Fibroblast of villous mesenchyme (primary cell): ENCODE measurements at places on chromosomes 16 and 17.

GRCh38 chr17:17514361-17514992 is 18.3 kb upstream of the RASD1 start:
- no peak for DNase-seq

DNA sequence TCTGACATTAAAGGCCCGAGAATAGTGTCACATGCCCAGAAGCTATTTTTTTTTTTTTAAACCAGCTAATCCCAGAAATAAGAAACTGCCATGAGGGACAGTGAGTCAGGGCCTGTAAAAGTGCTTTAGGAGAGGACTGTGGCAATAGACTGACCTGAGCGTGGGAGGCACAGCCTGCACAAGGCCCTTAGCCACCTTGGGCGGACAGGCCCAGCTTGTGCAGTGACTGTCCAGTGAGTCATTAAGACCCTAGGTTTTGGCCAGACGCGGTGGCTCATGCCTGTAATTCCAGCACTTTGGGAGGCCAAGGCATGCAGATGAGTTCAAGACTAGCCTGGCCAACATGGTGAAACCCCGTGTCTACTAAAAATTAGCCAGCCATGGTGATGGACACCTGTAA is 343.0 kb upstream of the ZFHX3 start:
- DNase-seq: no peak

DNA sequence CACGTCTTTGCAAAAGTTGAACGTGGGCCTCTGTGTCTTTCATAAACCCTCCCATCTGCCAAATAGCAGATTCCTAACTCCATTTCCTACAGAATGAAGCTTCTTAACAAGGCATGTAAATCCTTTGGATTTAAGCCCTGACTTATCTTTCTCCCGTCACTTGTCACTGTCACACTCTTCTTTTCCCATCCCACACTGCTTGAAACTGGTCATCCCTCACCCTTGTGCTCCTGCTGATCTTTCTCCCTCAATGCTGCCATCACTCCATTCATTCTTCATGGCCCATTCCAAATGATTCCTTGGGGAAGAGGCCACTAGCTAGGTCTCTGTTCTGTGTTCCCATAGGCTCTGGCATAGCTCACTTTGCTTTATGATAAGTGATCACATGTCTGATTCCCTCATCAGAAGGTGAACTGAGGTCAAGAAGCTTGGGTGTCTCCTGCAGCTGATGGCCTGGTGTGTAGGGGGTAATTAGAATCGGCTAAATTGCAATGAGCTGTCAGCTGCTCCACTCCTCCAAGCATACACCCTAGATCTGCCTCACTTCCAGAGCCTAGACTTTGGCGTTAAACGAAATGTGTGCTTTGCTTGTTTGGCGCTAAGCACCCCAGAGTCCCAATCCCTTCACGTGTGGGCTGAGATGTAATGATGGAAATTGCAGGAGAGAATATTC is 61.7 kb downstream of the PECAM1 start:
- no peak for DNase-seq

GRCh38 chr17:42272162-42272907 is 3.9 kb downstream of the STAT5B start:
- no peak for DNase-seq

- no peak for DNase-seq
These were observed 7.4 kb upstream of the CACNA1H start for GRCh38 chr16:1145383-1146100.

DNA sequence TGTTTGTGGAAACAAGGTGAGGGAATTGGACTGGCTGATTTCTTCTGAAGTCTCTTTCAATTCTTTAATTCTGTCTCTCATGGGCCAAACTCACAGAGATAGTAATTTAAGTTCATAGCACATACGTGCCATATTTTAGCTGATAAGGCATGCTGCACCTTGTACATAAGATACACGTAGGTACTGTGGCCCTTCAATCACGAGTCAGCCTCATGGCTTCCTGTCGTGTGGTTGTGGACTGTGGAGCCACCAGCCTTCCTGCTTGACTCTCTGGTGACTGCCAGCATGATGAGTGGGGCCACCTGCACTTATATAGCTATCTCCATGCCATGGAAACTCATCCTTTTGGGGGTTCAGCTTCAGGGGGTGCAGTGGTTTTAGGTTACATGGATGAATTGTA is 25.1 kb downstream of the KSR1 start:
- no peak for DNase-seq

DNA sequence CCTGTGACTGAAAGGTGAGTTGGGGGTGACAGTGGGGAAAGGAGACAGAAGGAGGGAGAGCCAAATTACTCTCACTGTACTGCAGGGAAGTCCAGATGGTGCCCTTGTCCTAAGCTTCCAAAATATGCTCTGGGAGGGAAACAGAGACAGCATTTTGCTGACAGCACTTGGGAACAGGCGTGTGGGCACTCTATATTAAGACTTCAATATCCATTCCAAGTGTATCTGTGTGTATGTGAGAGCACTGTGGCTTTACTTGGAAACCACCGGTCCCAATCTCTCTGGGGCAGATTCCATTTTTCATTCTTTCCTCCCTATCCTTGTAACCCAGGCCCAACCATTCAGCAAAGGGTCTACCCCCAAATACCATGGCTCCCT is 407.3 kb downstream of the UTP18 start:
- no peak for DNase-seq

DNA sequence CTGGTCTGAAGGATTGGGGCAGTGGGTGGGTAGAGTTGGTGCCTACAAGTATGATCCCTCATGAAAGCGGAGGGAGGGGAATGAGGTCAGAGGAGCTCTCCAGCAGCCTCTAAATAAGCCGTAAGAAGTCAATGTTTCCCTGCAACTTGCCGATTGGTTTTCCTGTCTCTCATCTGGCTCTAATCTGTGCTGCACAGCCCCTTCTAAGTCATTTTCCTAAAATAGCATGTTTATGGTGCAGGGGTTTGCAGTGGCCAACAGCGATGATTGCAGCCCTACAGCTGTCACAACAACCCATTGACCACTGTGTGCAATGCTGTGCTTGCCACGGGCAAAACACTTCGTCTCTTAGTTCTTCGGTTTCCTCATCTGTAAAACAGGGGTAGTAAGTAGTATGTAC is 189.2 kb downstream of the PRKCB start:
- no peak for DNase-seq

DNA sequence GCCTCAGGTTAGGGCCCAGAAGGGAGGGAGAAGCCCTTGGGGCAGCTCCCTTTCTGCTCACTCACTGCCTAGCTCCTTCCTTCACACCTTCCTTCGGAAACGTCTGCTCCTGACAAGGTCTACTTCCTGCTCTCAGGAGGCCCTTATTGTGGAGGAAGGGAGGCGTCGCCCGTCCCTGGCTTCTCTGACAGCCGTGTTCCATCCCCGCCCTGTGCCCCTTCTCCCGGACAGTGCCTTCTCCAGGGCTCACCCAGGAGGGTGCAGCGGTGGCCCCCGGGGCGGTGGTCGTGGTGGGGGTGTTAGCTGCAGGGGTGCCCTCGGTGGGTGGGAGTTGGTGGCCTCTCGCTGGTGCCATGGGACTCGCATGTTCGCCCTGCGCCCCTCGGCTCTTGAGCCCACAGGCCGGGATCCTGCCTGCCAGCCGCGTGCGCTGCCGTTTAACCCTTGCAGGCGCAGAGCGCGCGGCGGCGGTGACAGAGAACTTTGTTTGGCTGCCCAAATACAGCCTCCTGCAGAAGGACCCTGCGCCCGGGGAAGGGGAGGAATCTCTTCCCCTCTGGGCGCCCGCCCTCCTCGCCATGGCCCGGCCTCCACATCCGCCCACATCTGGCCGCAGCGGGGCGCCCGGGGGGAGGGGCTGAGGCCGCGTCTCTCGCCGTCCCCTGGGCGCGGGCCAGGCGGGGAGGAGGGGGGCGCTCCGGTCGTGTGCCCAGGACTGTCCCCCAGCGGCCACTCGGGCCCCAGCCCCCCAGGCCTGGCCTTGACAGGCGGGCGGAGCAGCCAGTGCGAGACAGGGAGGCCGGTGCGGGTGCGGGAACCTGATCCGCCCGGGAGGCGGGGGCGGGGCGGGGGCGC is 231.9 kb downstream of the SEC14L1 start:
- DNase-seq: peak; percentile 92

GRCh38 chr17:63335831-63336230 is 110.3 kb downstream of the CYB561 start:
- DNase-seq: peak; percentile 18

- DNase-seq: no peak
These were observed 28.1 kb downstream of the WFDC1 start for GRCh38 chr16:84322749-84323148.

DNA sequence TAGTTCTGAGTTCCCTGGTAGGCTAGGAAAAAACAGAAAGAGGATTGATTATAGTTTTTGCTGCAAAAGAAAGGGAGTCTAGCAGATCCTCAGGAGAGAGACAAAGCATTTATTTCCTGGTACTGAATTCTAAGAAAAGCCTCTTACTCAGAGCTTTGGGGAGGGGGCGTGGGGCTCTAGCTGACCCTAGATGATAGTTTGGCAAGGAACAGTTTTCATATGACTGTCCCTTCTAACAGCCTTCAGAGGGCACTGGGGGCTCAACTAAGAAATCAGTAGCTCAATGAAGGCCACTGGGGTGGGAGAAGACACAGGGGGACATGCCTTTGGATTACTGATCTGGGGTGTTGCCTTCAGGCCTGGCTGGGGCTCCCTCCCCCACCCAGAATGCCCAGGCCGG is 4.0 kb downstream of the CA7 start:
- no peak for DNase-seq

DNA sequence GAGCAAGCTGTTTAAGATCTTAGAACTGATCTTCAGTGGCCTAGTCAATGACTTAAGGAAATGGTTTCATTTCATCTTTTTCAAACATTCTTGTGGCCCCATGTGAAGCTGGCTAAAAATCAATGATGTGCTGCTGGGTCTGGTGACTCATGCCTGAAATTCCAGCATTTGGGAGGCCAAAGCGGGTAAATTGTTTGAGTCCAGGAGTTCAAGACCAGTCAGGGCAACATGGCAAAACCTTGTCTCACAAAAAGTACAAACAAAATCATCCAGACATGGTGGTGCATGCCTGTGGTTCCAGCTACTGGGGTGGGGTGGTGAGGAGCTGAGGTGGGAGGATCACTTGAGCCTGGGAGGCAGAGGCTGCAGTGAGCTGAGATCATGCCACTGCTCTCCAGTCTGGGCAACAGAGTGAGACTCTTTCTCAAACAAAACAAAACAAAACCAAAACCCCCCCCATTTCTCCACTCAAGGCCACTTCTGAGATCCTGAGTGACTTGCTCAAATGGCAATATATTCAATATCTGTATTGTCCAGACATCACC is 17.4 kb upstream of the COL1A1 start:
- peak; percentile 98 for DNase-seq

DNA sequence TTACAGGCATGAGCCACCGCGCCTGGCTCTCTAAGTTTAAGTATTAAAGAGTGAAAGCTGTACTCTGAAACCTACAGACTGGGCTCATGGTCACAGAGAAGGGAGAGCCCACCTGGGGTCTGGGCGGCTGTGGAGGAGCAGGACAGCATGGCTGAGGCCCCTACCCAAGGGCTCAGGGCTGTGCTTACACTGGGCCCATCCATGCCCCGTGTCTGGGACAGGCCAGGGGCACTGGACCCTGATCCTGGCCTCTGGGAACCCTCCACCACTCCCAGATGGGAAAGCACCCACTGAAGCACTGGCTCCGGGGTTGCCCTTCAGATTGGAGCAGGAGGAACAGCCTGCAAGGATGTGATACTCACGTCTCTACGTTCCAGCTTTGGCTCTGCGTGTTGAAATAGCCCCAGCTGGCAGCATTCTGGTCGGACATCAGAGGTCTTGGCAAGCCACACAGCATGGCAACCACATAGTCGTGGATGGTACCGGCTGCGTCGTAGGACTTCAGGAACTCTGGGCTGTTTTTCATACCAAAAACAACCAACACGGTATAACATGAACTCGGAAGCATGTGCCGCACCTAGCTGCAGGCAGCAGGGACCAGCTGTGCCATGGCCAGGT is 13.0 kb downstream of the SHPK start:
- DNase-seq: no peak

- DNase-seq: peak; percentile 94
These were observed 10.8 kb upstream of the MTMR4 start for GRCh38 chr17:58525239-58525638.

- no peak for DNase-seq
These were observed 8.0 kb upstream of the TEDC2 start for GRCh38 chr16:2451851-2452320.

DNA sequence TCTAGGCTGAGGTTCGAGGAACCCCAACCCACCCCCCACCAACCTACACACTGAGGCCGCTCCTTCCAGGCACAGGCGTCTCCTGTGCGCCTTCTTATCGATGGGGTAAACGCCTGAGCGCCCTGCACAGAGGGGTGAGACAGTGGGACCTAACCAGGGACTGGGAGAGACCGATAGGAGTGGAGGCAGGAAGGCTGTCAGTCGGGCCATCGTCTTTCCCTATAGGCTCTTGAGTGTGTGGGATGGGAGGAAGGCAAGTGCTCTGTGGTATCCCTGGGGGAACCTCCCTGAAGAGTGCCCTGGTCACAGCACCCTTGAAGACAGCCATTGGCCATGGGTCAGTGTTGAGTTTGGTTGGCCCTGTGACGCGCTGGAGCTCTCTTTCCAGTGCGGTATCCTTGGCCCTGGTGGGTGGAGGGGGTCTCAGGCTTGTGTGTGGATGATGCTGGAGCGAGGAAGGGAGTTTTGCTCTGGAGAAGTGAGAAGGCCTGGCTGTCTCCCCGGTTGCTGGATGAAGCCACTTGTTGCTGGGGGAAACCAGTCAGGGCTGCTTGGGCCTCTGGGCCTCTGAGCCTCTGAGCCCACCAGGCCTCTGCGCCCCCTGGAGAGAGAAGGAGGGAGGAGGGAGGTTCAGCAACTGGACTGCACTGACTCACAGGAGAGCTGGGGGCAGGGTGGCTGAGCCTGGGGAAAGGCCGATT is 1.7 kb downstream of the GPRC5C start:
- DNase-seq: no peak

DNA sequence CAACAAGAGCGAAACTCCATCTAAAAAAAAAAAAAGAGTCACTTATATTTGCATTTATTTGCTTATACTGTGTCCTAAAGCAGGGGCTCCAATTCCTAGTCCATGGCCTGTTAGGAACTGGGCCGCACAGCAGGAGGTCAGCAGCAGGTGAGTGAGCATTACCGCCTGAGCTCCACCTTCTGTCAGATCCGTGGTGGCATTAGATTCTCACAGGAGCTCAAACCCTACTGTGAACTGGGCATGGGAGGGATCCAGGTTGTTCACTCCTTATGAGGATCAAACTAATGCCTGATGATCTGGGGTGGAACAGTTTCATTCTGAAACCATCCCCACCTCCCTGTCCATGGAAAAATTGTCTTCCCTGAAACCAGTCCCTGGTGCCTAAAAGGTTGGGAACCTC is 24.9 kb downstream of the ITGB3 start:
- no peak for DNase-seq

GRCh38 chr17:76270127-76270592 is 5.0 kb downstream of the UBALD2 start:
- DNase-seq: no peak

DNA sequence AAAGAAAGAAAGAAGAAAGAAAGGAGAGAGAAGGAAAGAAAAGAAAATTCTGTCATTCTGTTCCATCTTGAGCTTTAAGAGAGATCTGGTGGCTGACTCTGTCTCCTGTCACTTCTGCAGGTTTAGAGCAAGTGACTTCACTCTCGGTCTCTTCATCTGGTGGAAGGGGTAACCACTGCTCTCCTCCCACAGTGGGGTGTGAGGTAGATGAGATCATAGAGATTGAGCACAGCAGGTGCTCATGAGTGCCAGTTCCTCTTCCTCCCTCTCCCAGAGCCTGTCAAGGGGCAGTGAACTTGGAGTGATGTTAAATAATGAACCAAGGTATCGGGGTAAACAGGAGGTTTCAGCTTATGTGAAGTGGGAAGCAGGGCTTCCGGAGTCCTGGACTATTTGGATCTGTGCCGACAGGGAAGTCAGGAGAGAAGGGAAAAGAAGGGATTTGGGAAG is 47.7 kb downstream of the BEAN1 start:
- no peak for DNase-seq

GRCh38 chr17:66507103-66507923 is 204.9 kb downstream of the PRKCA start:
- peak; percentile 76 for DNase-seq
